EL (cell line): ENCODE measurements at places on chromosomes 16 and 17.
A peak's percentile ranks its signal among the peaks of the same experiment; 100 is the strongest.

DNA sequence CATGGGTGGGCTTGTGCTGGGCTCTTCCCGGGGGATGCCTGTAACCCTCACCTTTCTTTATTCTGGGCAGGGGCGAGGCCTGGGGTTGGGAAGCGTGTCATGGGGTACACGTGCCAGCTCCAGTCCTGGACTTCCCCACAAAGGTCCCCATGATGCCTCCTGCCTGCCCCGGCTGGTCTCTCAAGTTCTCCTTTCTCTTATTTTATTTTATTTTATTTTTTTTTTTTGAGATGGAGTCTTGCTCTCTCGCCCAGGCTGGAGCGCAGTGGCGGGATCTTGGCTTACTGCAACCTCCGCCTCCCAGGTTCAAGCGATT is 8.6 kb downstream of the ATP2A3 start:
- no peak for DNase-seq

GRCh38 chr16:11016993-11017392 is 72.6 kb downstream of the CLEC16A start:
- DNase-seq, result peak; percentile 71

DNA sequence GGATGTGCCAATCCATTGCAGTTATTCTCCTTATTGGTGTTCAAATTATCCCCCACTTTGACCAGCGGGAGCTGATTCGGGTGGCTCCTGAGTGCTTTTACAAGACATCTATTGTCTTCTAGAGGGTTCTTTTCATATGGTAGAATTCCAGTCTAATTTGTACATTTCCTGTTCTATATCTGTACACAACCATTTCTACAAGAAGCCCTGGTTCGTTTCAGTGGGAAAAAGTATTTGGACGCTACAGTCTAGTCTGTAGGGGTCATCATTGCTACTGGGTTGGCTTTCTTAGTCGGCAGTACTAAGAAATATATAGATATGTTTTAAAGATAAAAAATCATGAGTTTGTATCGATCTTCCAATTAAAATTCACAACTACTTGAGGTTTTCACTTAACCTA is 262.6 kb downstream of the MAP2K6 start:
- no peak for DNase-seq

GRCh38 chr17:557371-557770 is 157.3 kb downstream of the VPS53 start:
- peak; percentile 57 for DNase-seq

- no peak for DNase-seq
These were observed 57.0 kb upstream of the INTS2 start for GRCh38 chr17:61984821-61985220.

DNA sequence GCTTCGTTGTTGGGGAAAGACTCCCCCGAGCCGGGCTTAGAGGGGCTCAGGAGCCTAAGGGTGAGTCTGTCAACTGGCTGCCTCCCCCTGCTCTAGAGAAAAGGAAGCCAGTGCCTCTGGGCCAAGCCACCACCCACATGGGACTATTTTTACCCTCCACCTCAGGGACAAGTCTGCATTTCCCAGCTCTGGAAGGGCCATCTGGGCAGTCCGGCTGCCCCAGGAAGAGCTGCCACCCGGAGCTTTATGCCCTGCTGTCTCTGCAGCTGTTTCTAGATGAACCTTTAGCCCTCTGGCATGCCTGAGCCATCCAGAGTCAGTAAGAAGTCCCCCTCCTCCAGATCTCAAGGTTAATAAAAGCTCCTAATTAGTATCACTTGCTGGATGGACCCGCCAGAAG is 5.3 kb upstream of the RPRML start:
- DNase-seq, result no peak

DNA sequence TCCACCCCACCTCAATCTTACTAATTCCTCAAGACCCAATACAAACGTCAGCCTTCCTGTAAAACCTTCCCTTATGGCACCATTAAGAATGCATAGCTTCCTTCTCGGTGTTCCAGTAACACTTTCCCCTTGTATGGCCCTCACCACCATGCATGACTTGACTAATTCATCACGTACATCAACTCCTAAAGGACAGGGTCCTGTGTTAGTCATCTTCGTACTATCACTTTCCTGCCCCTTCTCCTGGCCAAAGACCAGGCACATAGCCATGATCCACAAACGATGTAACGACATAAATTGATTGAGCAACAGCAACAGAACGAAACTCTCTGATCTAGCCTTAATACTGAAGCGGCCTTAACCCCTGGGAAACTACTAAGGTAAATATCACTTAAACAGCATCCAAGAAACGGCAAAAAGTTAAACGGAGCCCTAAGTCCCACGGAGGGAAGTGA is 612 bp downstream of the PSMD12 start:
- DNase-seq, result peak; percentile 68

DNA sequence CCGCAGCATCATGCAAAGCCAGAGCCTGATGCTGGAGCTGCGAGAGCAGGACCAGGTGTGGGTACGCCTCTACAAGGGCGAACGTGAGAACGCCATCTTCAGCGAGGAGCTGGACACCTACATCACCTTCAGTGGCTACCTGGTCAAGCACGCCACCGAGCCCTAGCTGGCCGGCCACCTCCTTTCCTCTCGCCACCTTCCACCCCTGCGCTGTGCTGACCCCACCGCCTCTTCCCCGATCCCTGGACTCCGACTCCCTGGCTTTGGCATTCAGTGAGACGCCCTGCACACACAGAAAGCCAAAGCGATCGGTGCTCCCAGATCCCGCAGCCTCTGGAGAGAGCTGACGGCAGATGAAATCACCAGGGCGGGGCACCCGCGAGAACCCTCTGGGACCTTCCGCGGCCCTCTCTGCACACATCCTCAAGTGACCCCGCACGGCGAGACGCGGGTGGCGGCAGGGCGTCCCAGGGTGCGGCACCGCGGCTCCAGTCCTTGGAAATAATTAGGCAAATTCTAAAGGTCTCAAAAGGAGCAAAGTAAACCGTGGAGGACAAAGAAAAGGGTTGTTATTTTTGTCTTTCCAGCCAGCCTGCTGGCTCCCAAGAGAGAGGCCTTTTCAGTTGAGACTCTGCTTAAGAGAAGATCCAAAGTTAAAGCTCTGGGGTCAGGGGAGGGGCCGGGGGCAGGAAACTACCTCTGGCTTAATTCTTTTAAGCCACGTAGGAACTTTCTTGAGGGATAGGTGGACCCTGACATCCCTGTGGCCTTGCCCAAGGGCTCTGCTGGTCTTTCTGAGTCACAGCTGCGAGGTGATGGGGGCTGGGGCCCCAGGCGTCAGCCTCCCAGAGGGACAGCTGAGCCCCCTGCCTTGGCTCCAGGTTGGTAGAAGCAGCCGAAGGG is 24.2 kb downstream of the C1QTNF1 start:
- DNase-seq, result no peak

DNA sequence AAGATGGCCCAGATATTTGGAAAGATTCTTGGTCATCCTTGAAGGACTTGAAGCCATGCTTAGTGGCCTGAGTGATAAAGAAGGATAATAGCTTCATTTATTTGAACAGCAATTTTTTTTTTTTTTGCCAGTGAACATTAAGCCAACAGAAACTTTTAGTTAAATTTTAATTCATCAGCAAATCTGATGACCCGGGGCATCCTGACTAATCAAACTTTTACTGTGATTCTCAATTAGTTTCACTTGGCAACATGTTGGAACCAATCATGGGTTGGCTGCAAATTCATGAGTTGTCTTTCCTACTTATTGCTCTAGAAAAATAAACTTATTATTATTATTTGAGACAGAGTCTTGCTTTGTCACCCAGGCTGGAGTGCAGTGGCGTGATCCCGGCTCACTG is 74.4 kb downstream of the SHISA9 start:
- no peak for DNase-seq

DNA sequence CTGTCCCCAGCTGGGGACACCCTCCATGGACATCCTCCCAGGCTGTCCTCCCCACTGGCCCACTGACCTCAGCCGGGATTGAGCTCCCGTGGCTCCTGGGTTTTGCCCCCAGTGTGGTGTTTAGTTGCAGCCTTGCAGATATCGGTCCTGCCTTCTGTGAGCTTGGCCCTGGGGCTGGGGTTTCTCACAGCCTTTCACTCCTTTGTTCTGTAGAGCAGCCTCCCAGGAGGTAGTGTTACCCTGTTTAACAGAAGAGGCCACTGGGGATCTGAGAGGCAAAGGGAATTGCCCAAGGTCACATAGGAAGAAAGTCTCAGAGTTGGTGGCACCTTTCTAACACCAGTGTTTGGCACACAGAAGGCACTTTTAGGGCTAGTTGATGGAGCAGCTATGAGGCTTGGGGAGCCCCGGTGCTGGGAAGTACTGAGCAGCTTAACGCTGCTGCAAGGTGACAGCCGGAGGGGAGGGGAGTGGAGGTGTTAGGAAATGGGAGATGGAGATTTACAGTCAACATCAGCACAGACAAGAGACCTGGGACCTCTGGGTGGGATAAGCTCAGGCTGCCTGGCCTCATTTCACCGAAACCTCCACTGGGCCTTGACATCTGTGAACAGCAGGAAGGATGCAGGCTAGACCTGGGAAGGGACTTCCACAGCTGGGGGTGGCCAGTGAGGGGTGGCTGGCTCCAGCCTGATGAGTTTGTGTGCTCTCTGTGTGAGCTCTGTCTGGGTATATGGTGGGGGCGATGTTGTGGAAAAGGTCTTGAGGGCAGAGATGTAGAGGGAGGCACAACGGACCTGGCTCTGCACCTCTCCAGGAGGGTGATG is 26.1 kb downstream of the CACNA1G start:
- DNase-seq, result no peak

DNA sequence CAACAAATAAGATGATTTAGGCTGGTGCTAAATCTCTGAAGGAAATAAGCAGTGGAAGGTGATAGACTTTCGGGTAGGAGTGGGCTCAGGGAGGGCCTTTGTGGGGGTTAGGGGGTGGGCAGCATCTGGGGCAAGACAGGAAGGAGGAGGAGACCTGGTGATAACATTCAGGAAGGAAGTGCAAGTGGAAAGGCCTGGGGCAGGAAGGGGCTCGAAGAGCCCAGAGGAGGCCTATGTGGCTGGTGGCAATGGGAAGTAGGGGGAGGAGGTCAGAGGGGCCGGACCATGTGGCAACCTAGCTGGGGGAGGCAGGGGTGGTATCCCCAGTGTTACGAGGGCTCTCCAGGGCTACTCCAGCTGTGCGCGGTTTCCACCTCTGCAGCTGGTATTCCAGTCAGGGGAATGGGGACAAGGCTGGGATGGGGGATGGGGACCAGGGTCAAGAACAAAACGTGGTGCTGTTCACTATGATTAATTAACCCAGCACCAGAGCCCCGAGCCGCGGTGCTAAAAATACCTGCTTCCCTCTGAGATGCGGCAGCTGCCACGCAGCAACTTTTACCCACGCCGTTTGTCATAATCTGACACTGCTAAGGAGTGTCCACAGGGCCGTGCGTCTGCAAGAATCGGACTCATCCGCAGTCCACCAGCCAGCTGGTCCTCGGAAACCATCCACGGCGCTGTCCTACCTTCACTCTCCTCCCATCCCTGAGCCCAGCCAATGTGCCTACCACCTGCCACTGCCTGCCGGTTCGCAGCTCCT is 5.2 kb upstream of the CCDC182 start:
- no peak for DNase-seq

- DNase-seq, result no peak
These were observed 209.1 kb downstream of the SLC39A11 start for GRCh38 chr17:72883351-72883750.

DNA sequence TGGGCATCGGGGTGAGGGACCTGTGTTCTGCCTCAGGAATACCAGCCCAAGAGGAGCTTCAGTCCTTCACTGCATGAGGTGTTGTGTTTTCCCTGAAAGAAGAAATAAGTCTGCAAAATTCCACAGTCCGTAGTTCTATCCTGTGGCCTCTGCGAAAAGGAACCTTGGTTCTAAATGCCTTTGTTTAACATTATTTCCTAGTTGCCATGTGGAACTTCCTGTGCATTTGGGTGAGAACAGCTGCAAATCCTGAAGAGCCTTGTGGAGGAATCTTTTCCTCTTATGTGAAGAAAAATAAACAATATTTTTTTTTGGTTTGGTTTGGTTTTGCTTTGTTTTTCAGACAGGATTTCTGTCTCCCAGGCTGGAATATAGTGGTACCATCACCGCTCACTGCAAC is 9.8 kb downstream of the PSKH1 start:
- DNase-seq, result no peak

DNA sequence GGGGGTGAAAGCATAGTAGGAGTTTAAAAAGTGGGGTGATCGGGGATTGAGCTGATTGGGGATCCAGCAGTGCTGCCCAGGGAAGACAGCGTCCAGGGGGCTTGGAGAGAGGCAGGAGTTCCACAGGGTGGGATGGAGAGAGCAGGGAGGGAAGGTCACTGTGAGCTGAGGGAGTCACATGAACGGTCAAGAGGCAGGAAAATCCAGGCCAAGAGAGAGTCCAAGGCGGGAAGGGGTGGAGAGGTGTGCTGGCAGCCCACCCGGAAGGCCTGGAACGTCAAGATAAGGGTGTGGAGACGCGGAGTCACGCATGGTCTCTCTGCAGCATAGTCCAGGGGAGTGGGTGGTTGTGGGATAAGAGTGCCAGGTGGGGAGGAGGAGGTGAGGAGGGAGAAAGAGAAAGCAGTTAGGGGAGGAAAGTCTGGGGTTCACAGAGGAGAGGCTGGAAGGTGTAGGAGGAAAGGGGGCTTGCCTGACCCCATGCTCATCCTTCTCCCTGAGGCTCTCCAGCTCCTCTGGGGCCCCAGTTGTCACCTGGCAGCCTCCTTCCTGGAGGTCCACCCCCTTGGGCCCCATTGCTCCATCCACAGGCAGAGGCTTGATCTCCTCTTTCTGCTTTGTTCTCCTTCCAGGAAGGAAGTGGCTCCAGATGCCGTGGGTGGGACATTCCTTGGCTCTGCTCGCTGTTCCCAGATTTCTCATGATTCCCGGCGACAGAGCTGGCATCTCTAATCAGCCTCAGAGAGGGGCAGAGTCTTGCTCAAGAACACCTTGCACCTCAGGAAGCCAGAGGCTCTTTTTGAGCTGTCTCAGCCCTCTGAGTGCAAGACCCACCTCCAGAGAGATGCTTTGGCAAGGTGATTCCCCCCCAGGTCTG is 28.7 kb downstream of the CCR7 start:
- peak; percentile 55 for DNase-seq

GRCh38 chr17:20203761-20204263 is 194.7 kb downstream of the SPECC1 start:
- DNase-seq, result no peak

DNA sequence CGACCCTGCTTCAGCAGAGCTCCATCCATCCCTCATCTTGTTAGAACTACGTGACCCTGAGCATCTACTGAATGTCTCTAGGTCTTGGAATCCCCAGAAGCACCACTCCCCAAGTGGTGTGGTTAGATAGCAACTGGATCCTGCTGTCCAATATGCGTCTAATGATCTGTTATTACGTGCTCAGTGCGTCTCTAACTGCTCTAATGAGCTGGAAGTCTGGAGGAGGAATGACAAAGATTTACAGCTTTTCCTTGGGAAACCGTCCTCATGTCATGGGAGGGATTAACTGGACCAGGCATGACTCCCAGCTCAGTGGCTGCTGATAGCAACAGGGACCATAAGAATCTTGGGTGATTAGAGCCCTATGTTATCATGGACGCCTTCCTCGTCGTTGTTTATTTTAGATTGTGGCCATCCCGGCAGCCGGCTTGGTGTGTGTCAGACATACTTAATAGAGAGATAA is 150.9 kb downstream of the HS3ST3B1 start:
- no peak for DNase-seq
